ENCODE measurements at places on chromosomes 5 and 9.
A peak's percentile ranks its signal among the peaks of the same experiment; 100 is the strongest.

DNA sequence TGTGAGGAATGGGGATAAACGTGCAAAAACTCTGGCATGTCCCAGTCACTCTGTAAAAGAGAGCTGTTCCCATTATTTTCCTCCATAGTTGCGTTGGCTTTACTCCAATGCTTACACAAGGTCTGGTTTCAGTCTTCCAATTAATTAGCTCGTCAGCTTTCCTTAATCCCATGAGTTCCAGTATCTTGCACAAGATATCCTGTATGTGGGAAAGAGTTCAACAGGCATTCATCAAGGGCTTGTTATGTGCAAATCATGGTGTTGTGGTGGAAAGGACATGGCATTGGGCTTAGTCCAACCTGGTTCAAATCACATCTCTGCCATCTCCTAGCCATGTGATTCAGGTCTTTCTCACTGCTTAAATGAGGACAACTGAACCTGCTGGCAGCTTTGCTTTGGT lies 77.5 kb upstream of the PANK3 start:
- DNase-seq, result peak; percentile 83

DNA sequence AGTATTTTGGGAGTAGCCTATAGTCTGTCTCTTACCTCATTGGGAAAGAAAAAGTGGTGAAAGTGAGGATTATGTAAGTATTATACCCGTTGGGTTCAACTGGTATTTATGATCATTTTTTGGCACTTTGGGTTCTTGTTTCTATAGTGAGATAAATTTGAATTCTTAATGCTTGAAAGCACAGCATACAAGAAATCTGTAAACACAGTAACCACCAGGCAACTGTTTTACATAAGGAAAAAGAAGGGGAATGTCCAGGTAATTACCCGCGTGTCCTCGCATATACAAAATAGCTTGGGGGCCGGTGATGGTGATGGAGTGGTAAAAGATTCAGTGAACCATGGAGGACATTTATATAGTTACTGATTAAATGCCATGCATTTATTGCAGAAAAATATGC lies 60.5 kb downstream of the BASP1 start:
- DNase-seq, result no peak

DNA sequence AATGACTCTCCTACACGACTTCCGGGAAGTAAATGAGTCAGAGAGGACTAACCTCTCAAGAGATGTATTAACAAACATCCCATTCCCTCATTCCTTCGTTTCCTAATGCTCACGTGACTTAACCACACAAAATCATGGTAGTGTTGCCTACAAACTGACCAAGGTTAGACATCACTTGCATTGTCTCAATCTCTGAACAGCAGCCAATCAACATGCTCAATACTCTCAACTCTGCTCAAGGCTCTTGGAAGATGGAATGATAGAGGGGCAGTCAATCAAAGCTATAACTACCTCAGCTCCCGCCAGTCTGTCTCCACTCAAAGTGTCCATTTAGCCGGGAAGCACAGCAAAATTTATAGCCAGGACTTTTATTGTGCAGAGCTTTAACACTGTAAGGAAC lies 143.8 kb upstream of the PIK3R1 start:
- DNase-seq, result no peak

GRCh38 chr5:114726131-114726530 lies 364.3 kb downstream of the KCNN2 start:
- DNase-seq, result no peak

DNA sequence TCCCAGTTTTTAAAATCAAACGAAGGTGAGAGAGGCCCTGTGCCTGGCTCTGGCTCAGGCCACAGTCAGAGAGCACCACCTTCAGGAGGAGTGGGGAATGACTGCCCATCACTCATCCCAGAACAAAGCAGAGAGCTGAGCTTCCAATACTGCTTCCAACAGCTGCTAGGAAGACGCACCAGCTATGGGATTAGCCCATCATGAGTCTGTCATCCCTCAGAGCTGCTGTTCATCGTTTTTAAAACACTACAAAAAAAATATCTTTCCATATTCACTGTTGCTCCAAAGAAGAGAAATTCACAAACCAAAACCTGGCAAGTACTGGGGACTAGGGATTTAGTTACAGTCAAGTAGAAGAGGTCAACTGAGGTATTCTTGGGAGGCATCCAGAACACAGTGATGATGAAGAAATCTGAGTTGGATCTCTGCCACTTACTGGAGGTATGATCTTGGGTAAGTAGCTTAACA lies 102.4 kb downstream of the CDK5RAP2 start:
- peak; percentile 78 for DNase-seq

DNA sequence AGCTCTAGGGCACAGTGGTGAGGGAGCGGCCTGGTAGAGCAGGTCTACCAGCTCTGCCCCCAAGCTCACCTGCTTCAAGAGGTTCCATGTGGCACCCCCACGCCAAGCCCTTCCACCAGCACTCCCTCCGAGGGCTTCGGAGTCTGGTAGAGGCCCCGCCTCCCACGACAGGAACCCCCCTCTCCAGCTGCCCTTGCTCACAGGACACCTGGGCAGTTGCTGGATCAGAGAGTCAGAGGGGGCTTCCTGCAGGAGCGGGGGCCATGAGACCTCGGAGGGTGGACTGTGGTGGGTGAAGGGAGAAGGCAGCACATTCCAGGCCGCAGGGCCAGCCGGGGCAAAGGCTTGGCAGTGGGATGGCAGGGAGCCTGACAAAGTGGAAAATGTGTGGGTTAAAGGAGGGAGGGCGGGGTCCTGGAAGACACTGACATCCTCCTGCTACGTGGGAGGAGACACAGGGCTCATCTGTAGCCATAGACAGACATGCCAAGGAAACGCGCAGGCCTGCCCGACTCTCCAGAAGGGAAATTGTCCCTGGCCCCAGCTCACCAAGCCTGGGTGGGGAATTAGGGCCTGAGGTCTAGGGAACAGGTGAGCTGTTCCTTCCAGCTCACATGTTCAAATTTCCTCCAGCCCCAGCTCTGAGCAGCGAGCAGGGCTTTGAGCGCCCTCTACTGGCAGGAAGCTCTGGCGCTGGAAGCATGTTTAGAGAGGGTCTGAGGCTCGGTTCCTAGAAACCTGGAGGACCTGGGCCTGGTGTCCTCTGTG lies 74.2 kb downstream of the NTNG2 start:
- DNase-seq, result no peak

- peak; percentile 35 for DNase-seq
Measured at GRCh38 chr5:145660897-145661640, 174.1 kb downstream of the PRELID2 start.

GRCh38 chr9:4567601-4568000 lies 77.3 kb downstream of the SLC1A1 start:
- no peak for DNase-seq

- DNase-seq, result no peak
Measured at GRCh38 chr9:91720751-91721705, 229.0 kb downstream of the ROR2 start.

- DNase-seq, result no peak
Measured at GRCh38 chr9:34169125-34169524, 9.7 kb upstream of the UBAP1 start.

GRCh38 chr5:76388236-76388635 lies 14.8 kb upstream of the IQGAP2 start:
- no peak for DNase-seq

GRCh38 chr5:88897748-88898147 lies 14.8 kb upstream of the MEF2C start:
- DNase-seq, result no peak

GRCh38 chr9:78539904-78540303 lies 243.0 kb downstream of the PSAT1 start:
- peak; percentile 82 for DNase-seq

- no peak for DNase-seq
Measured at GRCh38 chr5:41095324-41096101, 24.4 kb upstream of the MROH2B start.

DNA sequence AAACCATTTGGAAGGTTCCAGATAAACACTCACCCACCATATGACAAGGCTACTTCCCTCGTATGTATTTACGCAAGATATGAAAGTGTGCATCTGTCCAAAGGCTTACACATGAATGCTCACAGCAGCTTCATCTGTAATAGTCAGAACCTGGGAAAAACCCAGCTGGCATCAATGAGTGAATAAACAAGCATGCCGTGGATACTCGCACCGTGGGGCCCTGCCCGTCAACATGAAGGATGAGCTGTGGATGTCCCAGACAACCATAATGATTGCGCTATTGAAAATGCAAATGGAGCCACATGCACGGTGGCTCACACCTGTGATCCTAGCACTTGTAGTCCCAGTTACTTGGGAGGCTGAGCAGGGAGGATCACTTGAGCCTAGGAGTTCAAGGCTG lies 60.6 kb upstream of the FCN1 start:
- DNase-seq, result no peak

DNA sequence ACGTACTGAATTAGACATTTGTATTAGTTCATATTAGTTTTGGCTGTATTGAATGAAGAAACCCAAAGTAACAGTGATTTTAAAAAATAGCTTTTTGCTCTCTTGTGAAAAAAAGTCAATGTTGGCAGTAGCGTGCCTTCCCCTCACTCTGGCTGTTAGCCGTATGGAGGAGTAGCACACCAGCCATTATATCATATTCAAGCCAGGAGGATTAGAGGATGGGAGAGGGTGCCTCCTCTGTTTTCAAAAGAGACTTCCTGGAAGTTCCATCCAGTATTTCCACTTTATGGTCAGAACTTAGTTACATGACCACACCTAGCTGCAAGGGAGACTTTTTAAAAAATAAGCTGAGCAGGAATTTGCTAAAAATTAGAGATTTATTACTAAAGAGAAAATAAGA lies 41.2 kb downstream of the GPR21 start:
- no peak for DNase-seq

DNA sequence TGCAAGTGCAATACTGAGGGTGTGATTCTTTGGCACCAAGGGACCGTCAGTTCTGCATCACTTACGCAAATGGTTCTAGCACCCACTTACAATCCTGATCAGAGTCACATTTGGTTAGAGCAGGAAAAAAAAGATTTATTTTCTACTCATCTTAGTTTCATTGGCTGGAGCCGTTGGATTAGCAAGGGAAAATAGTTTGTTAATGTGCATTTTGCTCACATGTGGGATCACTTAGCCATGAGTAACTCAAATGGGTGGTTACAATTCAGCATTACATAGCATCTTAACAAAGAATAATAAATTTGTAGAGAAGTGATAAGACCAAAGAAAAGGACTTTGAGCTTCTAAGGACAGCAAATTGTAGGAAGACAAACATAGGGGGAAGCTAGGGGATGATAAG lies 216.9 kb downstream of the AUH start:
- peak; percentile 79 for DNase-seq

DNA sequence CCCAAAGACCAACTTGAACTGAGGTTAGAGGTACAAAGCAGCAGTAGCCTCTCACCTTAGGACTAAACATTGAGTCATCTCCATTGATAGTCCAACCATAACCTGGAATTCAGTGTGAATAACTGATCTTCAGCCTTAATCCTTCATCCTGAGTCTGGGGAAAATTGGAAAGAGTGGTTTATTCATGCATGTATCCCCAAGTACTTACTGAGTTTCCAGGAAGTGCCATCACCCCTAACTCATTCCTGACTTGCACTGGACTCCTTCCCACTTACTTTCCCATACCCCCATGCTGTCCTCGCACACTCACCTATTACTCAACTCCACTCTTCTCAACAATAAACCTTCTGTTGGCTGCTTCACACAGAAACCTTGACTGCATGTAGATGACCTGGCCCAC lies 161.4 kb upstream of the ZNF462 start:
- DNase-seq, result no peak

GRCh38 chr5:155418960-155419579 lies 405.5 kb downstream of the KIF4B start:
- no peak for DNase-seq

GRCh38 chr5:78221964-78222451 lies 72.5 kb downstream of the AP3B1 start:
- DNase-seq, result no peak

- DNase-seq, result no peak
Measured at GRCh38 chr9:2427120-2427891, 194.3 kb upstream of the VLDLR start.

- DNase-seq, result no peak
Measured at GRCh38 chr5:103298117-103298516, 39.6 kb downstream of the MACIR start.

- no peak for DNase-seq
Measured at GRCh38 chr5:9623661-9624060, 6.5 kb downstream of the TAS2R1 start.

GRCh38 chr9:71854811-71855210 lies 56.2 kb downstream of the ABHD17B start:
- DNase-seq, result no peak

- no peak for DNase-seq
Measured at GRCh38 chr5:175897285-175897684, 25.9 kb downstream of the CPLX2 start.
